ENCODE measurements at places on chromosomes 13 and 19.
A peak's percentile ranks its signal among the peaks of the same experiment; 100 is the strongest.

- DNase-seq: peak; percentile 96
These were observed 5.0 kb downstream of the PPP1R37 start for GRCh38 chr19:45097776-45098520.

DNA sequence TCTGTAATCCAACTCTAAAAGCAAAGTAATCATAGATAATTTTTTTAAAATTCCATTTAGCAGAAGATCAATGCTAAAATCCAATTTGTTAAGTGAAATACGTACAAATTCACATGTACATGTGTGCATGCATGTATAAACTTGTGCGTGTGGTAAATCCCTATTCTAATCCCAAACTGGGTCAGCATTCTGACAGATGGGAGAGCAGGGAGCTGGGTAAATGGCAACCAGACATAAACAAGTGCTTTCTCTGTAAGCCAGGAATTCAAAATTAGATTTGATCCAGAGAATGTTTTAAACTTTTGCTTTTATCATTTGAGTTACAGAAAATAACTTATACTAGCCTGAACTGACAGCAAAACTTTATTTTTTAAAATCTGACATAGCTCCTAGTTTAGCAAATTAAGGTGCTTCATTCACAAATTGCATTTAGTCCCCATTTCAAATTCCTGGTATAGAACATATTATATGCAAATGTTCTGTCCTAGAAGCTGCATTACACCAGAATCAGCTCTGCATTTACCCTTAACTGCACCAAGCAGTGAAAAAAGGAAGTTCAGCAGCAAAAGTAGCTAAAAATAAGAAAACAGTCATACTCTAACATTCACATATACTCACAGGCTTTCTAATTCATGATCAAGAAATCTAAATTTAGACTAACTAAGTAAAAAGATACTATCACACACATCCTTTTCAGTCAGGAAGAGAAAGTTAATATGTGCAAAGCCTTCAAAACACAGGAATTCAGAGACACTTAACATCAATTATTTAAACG, 32.6 kb downstream of the UBL3 start:
- peak; percentile 70 for DNase-seq

DNA sequence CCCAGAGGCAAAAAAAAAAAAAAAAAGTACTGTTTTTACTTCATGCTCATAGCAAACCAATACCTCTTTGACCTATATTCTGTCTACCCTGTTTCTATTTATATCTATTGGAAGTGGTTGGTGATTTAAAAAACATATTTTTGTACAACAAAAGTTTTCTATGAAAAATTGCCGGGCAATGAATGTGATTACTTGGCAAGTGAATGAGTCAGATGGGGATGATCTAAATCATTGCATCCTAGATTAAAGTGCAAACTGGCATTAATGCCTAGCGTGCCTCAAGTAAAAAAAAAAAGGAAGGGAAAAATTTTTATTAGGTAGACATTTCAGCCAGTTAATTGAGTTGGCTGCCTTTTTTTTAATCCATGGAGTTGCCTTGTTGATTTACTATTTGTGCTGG, 500.6 kb downstream of the KCTD12 start:
- no peak for DNase-seq

- DNase-seq: no peak
These were observed 54.6 kb downstream of the ZNF254 start for GRCh38 chr19:24141612-24142011.

Measured in EH (cell line).